ENCODE measurements at places on chromosomes 7 and 10. TPM values are rescaled to one million over a fixed set of nuclear protein-coding genes. Genes with fewer than 3 reads are reported as not detected.

DNA sequence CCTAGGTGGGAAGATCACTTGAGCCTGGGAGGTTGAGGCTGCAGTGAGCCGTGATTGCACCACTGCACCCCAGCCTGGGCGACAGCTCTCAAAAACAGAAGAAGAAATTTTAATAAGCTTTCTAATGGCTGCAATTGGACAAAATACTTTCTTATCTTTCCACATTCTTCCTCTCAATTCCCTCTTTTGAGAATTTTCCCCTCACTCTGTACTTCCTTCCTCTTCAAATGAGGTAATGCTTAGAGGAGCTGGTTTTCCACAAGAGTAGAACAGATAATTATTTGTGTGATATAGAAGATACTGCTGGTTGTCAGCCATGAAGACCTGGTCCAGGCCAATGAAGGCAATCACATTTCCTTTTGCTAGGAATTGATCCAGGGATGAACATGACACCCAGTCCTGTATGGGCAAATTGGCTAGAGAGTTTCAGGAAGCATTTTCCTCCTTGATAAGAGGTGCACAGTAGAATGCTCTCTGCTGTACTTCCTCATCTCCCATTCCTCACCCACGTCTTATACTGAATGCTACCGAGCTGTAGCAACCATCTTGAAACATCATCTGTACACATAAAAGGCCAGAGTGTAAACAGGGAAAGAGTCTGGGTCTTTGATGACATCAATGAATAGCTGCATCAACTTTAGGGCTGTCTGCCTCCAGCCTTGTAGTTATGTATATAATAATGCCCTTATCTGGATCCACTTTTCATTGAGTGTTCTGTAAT, 103.9 kb downstream of the CDK6 start:
- no peaks in the 10 kb centered on the region for H3K4me1 ChIP-seq
- no peak overlapping the region for H3K27ac ChIP-seq
- no peak overlapping the region for H3K4me3 ChIP-seq
- H3K36me3 ChIP-seq: peaks cover 38% of the 10 kb centered on the region
- no peaks in the 10 kb centered on the region for H3K27me3 ChIP-seq

DNA sequence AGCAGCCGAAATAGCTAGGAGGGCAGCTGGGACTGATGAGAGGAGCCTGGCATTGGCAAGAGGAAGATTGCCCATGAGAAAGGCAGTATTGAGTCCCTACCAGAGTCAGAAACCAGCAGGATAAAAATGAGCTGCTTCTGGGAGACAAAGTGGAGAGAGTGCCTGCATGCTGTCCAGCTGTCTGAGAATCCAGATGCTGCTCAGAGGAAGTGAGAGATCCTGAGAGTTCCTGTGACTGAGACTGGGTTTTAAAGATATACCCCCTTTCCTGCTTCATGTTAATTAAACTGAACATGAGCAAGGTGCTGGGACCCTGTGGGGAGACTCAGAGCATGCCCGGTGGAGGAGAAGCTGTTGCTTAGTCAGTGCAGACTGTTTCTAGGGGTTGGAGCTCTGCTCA, 107.5 kb downstream of the KIF20B start:
- DNase-seq: no peak
- H3K27ac ChIP-seq: no peak overlapping the region
- peaks cover 5% of the 10 kb centered on the region for H3K4me1 ChIP-seq
- no peaks in the 10 kb centered on the region for H3K36me3 ChIP-seq

GRCh38 chr10:436911-437665, 252.4 kb downstream of the DIP2C start:
- no peaks in the 10 kb centered on the region for H3K27me3 ChIP-seq
- no peak for DNase-seq
- H3K36me3 ChIP-seq: no peaks in the 10 kb centered on the region
- H3K4me1 ChIP-seq: no peaks in the 10 kb centered on the region
- no peak overlapping the region for H3K4me3 ChIP-seq
- no peak overlapping the region for H3K27ac ChIP-seq

- no peaks in the 10 kb centered on the region for H3K27me3 ChIP-seq
- H3K4me1 ChIP-seq: no peaks in the 10 kb centered on the region
- H3K36me3 ChIP-seq: no peaks in the 10 kb centered on the region
- H3K27ac ChIP-seq: no peak overlapping the region
- no peak overlapping the region for H3K4me3 ChIP-seq
- DNase-seq: no peak
Observed at GRCh38 chr10:29191674-29192073, 97.2 kb upstream of the LYZL1 start.

- DNase-seq: peak; percentile 92
- H3K27ac ChIP-seq: peak overlapping the region; percentile 99
- peak overlapping the region; percentile 36 for H3K4me3 ChIP-seq
- peaks cover 12% of the 10 kb centered on the region for H3K36me3 ChIP-seq
Observed at GRCh38 chr7:157397731-157398691, 61.2 kb downstream of the DNAJB6 start.

- no peak overlapping the region for H3K4me3 ChIP-seq
- peak; percentile 83 for DNase-seq
- H3K4me1 ChIP-seq: peaks cover 14% of the 10 kb centered on the region
- H3K27me3 ChIP-seq: no peaks in the 10 kb centered on the region
- no peaks in the 10 kb centered on the region for H3K36me3 ChIP-seq
Observed at GRCh38 chr7:94183289-94183749, 179.2 kb upstream of the BET1 start.

GRCh38 chr7:64400401-64400800, 86.6 kb downstream of the ZNF736 start:
- no peak for DNase-seq
- no peaks in the 10 kb centered on the region for H3K36me3 ChIP-seq
- no peak overlapping the region for H3K27ac ChIP-seq
- no peaks in the 10 kb centered on the region for H3K4me1 ChIP-seq

- H3K4me1 ChIP-seq: peaks cover 2% of the 10 kb centered on the region
- H3K27me3 ChIP-seq: peaks cover 43% of the 10 kb centered on the region
- DNase-seq: no peak
- H3K4me3 ChIP-seq: no peak overlapping the region
Observed at GRCh38 chr7:157853076-157853788, 516.4 kb downstream of the DNAJB6 start.

DNA sequence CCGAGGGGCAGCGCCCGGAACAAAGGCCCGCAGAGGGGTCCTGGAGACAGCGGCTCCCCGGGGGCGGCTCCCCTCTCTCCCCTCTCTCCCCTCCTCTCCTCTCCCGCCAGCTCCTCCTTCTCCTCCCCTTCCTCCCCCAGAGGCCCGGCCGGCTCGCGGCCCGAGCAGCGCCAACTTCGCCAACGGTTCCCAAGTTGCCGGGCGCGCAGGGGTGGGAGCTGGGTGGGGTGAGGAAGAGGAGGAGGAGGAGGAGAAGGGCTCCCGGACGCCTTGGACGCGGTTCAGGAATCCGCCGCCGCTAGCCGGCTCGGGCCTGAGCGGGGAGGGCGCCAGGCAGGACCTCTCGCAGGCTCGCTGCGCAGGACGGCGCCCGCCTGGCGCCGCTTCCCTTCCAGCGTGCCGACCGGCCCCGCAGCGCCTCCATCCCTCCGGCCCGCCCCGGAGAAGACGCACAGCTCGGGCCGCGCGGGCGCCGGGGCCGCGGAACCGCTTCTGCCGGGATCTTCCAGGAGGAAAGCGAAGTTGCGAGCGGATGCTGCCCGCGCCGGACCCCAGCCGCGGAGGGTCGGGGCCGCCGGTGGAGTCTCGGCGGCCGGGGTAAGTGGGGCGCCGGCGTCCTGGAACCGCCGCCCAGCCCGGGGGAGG, at the start of gene CHST3:
CHST3 (plus strand) TSS at position 298 of the 645 bp plus-strand sequence. CDS start 41,448 bp downstream, outside the sequence.
- H3K36me3 ChIP-seq: no peaks in the 10 kb centered on the region
- peaks cover 5% of the 10 kb centered on the region for H3K4me1 ChIP-seq
- H3K27ac ChIP-seq: peak within 1 kb of the TSS; percentile 31
- DNase-seq: peak; percentile 62

- H3K4me1 ChIP-seq: peaks cover 12% of the 10 kb centered on the region
- H3K36me3 ChIP-seq: peaks cover 4% of the 10 kb centered on the region
- no peak overlapping the region for H3K4me3 ChIP-seq
- DNase-seq: no peak
Observed at GRCh38 chr10:114491419-114491818, 87.1 kb upstream of the AFAP1L2 start.

GRCh38 chr10:121113385-121113696, 262.2 kb downstream of the WDR11 start:
- H3K4me3 ChIP-seq: no peak overlapping the region
- no peaks in the 10 kb centered on the region for H3K27me3 ChIP-seq
- H3K27ac ChIP-seq: no peak overlapping the region

DNA sequence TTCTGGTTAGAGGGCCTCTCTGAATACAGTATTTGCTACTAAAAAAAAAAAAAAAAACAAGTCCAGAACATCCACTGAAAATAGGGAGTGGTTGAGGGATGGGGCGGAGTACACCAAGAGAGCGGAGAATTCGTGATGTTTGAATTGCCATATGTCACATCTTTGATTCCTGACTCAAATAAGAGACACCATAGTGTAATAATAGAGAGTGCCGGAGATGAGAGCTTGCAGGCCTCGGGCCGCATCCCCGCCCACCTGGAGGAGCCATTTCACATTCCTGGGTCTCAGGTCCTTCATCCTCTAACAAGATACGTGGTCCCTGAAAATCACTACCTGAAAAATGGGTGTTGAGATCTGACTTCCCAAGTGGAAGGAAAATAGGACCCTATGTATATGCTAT, 46.8 kb downstream of the KIAA1549 start:
- no peaks in the 10 kb centered on the region for H3K27me3 ChIP-seq
- peak overlapping the region; percentile 89 for H3K27ac ChIP-seq
- H3K4me1 ChIP-seq: peaks cover 27% of the 10 kb centered on the region
- no peak overlapping the region for H3K4me3 ChIP-seq
- no peak for DNase-seq

DNA sequence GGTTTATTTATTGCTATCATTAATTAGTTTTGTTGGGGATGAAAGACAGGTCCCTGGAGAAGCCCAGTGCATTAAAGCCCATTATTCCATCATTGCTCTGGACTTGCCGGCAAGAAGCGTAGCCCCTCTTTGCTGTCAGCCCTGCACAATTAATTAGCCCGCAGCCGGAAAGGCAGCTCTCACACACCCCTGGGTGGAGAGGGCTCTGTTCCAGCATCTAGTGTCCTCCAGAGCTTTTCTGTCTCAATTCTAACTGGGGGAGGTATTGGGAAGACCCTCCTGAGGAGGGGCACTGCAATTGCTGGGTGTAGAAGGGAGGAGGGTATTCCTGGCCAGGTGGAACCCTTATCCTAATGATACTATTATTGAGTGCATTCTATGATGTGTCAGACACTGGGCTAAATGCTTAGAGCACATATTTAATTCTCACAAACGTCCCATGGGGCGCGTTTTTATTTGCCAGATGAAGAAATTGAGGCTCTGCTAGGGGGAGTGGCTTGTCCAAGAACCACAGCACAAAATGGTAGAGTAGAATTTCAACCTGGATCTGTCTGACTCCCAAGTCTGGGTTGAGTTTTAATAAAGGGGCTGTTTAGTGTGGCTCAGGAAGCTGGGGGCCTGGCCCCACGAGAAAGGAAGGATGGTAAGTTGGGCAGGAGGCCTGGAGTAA, 148.1 kb upstream of the PCBD1 start:
- H3K36me3 ChIP-seq: no peaks in the 10 kb centered on the region
- peaks cover 3% of the 10 kb centered on the region for H3K27me3 ChIP-seq
- no peak for DNase-seq
- no peak overlapping the region for H3K27ac ChIP-seq
- no peak overlapping the region for H3K4me3 ChIP-seq

DNA sequence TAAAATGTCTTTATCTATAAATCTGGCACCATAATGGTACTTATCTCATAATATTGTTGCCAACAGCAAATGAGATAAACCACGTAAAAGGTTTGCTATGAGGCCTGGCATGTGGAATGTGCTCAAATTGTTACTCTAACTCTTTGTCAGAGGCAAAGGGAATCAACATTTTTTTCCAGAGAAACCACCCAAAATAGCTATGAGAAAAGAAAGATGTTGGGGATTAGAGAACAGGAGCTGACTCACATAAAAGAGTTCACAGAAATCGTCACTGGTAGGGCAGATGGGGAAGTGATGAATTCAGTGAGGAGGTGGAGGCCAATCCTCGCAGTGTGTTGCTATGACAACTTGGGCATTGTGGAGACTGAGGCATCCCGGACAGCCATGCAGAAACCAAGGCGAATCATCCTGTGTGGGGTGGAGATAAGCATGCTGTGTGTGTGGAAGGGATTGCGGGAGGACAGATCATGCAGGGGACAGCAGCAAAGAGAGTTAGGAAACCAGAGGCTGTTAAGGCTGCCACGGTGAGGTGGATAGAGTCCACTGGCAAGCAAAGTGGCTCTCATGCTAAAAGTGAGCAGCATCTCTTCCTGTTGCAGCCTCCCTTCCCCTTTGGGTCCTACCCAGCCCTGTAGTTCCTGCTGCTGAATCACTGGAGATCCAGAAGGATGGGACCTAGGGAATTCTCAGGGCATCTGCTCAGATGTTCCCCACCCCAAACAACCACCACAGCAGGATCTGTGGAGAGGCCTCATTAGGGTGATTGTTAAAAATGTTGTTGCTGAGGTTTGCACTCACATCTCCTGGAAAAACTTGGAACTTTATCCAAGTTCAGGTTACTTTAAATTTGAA, 103.9 kb downstream of the CUBN start:
- peak overlapping the region; percentile 2 for H3K27ac ChIP-seq
- peak; percentile 53 for DNase-seq
- H3K4me3 ChIP-seq: no peak overlapping the region
- no peaks in the 10 kb centered on the region for H3K27me3 ChIP-seq
- H3K36me3 ChIP-seq: no peaks in the 10 kb centered on the region

GRCh38 chr10:129095680-129096064, 371.4 kb upstream of the MGMT start:
- H3K27ac ChIP-seq: no peak overlapping the region
- no peaks in the 10 kb centered on the region for H3K27me3 ChIP-seq
- DNase-seq: no peak
- no peak overlapping the region for H3K4me3 ChIP-seq
- H3K4me1 ChIP-seq: no peaks in the 10 kb centered on the region
- H3K36me3 ChIP-seq: no peaks in the 10 kb centered on the region

- no peak overlapping the region for H3K4me3 ChIP-seq
- DNase-seq: no peak
- no peaks in the 10 kb centered on the region for H3K4me1 ChIP-seq
- no peaks in the 10 kb centered on the region for H3K27me3 ChIP-seq
Observed at GRCh38 chr7:27398851-27399250, 156.2 kb downstream of the EVX1 start.

GRCh38 chr7:3218411-3219225, 82.4 kb upstream of the SDK1 start:
- no peaks in the 10 kb centered on the region for H3K4me1 ChIP-seq
- no peak overlapping the region for H3K27ac ChIP-seq
- H3K4me3 ChIP-seq: no peak overlapping the region
- no peaks in the 10 kb centered on the region for H3K36me3 ChIP-seq
- 0 out of 2 replicates have a peak, but pooled peaks cover 2% of the 10 kb centered on the region for H3K27me3 ChIP-seq
- no peak for DNase-seq

GRID2IP gene
- total RNA-seq: 0.12 TPM

PRPS1L1 gene
- not detected for total RNA-seq

NCF1 gene
- not detected for total RNA-seq

CACNA2D1 gene
- total RNA-seq: 16.7 TPM

SPDYE8 gene
- not detected for total RNA-seq

GNAI1 gene
- 44.0 TPM for total RNA-seq

ASIC3 gene
- 1.3 TPM for total RNA-seq

C10orf105 gene
- not detected for total RNA-seq

Measured in SJCRH30 (cell line).